ENCODE measurements at places on chromosomes 12 and 14.

- no peak for DNase-seq
These were observed 160.6 kb downstream of the ADGRD1 start for GRCh38 chr12:131114271-131114670.

DNA sequence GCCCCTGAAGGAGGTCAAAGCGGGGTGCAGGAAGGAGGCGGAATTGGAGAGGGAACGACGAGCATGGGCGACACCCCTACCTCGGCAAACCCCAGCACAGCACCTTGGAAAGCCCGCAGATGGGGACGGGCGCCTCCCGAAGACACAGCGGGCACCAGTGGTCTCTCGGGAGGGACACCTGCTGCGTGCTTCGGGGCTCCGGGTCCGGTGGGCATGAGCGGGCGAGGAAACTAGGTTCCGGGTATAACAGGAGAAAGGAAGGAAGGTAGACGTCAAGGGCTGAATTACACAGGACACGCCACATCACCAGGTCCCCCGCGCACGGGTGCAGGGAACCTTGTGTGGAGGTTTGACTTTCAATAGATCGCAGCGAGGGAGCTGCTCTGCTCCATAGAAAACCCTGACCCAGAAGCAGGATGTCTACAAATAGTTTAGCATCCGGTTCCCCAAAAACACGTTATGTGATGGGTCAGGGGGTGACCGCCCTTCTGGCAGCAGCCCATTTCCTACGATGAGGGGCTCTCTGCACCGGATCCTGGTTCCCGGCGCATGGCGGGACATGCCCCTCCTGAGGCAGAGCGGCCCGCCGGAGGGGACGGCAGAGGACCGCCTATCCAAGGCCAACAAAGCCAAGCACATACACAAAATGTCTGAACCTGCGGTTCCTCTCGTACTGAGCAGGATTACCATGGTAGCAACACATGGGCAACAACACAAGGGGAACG, 196.9 kb downstream of the ALG10 start:
- no peak for DNase-seq

DNA sequence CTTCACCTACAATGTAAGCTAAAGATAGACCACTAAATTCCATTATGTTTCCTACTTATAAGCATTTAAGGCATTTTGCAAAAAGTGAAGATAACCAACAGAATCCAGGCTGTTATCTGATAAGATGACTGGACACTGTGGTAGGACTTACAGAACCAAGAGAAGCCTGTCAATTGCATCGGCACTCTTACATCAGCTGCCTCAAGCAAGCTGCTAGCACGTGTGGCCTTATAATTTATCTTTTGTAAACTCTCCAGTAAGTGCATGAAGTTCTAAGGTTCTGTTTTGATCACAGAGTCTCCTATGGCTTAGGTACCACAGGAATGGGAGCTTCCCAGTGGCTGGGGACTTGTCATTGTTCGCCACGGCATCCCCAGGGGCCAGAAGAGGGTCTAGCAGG, 88.7 kb downstream of the TRAFD1 start:
- DNase-seq, result no peak

DNA sequence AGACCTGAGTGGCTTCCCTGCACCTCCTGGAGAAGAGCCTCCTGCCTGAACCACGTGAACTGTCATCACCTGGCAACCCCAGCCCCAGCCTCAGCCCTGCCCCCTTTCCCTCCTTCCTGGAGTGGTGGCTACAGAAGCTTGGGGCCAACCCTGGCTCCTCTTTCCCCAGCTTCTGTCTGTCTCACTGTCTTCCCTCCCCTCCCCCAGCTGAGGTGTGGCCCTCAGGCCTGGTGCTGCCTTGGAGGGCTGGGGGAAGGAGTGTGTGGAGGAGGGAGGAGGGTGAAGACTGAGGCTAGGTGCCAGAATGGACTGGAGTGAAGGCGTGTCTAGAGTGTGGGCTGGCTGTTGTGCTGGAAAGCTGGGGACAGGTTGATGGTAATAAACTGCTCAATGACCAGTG, 9.7 kb downstream of the NFATC4 start:
- DNase-seq, result no peak

- DNase-seq, result no peak
These were observed 76.6 kb downstream of the HSPB8 start for GRCh38 chr12:119255314-119255713.

DNA sequence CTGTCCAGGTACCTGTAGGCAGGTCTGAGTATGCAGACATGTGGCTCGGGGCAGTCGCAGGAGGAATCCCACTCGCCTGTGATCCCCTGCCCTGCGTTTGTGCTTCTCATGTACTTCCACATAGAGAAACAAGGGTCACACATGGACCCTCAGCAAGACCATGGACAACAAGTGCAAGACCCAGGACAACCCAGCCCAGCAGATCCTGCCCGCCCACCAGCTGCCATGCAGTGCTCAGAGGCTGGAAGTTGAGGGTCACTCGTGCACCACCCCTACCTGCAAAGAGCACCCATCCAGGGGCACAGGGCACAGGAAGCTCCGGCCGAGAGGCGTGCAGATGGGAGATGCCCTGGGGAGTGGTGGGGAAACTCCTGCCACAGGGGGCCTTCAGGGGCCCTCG, 67.5 kb upstream of the C14orf180 start:
- no peak for DNase-seq

DNA sequence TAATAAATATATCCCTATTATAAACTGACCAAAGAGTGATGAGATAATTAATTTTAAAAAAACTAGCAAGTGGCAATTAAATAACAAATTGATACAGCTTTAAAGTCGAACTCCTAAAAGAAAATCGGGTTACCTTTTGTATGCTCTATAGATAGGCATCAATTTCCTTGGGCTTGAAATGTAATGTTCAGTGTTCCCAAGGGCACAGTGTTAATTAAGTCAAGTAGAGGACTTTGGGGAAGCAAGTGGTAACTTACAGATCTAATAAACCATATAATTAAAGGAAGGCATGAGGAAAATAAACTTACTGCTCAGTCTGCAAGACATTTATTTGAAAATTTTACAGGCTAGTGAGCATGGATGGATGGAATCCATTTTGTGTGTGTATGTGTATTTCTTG, 220.9 kb downstream of the FSCB start:
- no peak for DNase-seq

DNA sequence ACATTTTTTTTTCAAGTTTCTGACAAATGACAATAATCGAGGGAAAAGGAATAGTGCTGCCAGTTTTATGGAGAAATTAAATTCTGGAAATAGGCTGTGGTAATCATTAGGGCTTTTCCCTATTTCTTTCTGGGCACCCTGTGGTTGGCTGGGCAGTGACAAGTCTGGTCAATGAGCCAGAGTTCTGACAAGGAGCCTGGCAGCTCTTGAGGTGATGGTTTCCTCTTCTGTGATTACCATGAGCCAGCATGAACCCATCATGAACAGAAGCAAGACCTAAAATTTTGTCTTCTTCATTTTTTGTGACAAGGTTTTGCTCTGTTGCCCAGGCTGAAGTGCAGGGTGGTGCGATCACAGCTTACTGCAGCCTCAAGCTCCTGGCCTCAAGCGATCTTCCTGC, 115.8 kb downstream of the TRAFD1 start:
- no peak for DNase-seq

GRCh38 chr14:58107947-58108552, 44.0 kb downstream of the ARMH4 start:
- peak; percentile 4 for DNase-seq

DNA sequence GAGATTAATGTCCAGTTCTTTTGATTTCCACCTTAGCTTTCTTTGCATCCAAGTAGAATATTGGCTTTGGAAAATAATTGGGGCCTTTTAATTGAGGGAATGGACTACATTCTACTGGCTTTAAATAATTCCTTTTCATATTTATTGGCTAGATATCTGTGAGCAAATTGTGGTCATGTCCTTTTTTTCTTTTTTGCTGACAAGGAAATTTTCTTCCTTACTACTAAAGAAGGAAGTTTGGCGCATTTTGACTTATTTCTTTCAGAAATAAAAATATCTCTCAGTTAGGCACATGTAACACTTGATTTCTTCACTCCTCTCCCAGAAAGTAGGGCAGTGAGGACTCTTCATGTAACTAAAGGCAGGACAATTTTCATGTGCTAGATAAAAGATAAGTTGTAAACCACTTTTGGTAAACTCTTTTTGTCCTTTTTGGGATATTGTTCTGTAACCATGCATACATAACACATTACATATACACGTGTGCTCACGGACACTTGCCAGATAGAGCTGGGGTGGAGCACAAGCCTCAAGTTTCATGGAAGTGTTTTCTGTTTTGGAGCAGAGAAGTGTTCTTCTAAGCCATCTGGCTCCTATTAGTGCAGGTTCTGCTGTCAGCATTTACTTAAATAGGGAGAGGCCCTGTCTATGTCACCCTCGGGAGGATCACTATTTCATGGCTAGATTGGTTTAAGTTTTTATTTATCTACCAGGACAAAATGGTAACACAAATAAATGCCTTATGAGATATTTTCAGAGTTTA, 85.1 kb upstream of the LRIG3 start:
- no peak for DNase-seq

DNA sequence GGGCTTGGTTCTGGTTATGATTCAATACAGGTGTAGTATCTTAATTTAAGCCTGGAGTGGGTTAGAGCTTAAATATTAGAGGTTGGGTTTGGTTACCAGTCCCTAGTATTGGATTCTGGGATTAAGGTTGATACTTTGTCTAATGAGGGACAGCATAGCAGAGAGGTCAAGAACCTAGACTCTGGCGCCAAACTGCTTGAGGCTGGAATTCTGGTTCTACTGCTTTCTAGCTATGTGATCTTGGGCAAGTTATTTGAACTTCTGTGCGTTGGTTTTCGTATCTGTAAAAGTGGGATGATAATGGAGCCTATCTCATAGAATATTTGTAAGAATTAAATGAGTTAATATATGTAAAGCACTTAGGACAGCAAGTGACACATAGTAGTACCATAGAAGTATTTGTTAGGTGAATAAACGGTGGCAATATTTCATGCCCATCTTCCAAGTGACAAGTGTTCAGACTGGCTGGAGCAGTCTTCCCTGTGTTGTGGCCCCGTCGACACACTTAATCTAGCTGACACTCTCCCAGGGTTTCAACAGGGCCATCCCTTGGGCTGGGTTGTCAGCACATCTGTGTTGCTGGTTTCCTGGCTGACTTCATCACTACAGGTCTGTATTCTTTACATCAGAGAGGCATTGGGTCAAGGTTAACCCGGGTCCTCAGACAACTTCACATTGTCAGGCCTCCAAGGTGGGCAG, 3.0 kb downstream of the ENDOU start:
- DNase-seq, result no peak

DNA sequence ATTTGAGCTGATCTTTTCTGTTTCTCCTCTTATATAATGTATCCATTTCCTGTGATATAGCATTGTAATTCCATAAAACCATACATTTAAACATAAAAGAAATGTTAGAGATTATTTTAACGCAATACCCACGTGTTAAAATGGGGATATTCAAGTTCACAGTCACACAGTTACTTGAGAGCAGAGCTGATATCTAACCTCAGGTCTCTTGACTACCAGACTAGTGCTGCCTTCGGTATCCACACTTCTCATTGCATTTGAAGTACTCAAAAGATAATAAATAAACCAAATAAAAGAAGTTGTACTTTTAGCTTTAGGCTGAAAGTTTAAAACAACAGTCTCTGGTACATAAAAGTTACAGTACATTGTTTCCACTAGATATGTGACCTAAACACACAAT, 2.9 kb downstream of the CLECL1 start:
- no peak for DNase-seq

DNA sequence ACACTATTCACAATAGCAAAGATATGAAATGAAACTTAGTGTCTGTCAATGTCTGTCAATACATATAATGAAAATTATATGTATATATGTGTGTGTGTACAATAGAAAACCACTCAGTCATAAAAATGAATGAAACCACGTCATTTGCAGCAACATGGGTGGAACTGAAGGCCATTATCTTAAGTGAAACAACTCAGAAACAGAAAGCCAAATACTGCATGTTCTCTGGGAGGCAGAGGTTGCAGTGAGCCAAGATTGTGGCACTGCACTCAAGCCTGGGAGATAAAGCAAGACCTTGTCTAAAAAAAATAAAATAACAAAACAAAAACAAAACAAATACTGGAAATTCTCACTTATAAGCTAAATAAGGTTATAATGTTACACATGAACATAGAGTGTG, 16.7 kb upstream of the E2F7 start:
- DNase-seq, result no peak

GRCh38 chr12:113071135-113072112, 14.9 kb downstream of the DTX1 start:
- DNase-seq, result no peak

GRCh38 chr14:76371066-76371465, 4.9 kb upstream of the ESRRB start:
- DNase-seq, result no peak

DNA sequence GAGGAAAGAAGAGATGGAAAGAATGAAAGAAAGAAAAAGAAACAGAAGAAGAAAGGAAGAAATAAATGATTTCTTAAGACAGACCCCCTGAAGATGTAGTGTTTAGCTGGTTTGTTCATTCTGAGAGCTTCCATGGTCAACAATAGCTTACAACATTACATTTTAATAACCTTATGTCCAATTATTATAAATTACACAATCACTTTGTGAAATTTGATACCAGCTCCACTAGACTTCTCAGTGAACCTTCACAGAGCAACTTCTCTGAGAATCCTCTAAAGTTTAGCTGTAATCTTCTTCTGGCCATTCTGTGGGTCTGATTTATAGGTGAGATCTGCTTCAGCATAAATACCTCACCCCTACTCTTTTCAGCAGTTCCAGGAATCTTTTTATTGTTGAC, 27.9 kb downstream of the SIX1 start:
- no peak for DNase-seq

DNA sequence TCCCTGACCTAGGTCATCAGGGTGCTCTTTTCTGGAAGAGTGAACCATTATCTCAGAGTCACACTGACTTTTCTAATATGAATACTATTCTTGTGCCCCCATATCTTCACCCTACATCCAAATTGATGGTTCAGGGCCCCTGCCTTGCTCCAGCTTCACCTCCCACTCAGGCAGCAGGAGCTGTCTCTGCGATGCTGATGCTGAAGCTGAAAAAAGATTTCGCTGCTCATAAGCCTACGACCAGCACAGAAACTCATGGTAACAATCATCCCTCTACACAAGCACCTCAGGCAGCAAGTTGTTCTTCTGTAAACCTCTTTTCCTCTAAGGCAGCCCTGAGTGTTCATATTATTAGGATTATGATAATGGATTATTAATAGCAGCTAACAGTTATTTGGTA, 3.2 kb downstream of the ARF3 start:
- no peak for DNase-seq

GRCh38 chr14:105369653-105370040, 28.7 kb upstream of the TEX22 start:
- no peak for DNase-seq

DNA sequence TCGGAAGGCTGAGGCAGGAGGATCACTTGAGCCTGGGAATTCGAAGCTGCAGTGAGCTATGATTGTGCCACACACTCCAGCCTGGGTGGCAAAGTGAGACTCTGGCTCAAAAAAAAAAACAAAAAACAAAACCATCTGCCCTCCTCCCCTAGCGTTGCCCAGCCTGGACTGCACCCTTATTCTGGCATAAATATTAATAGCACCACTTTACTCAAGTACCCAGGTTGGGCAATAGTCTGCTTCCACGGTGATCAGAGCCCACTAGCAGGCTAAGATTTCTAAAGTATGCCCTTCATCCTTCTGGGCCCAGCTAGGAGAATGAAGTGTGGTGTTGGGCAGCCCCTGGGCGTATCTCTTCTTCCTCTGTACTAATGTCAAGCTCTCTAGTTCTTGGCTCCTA, 33.3 kb downstream of the KCTD10 start:
- no peak for DNase-seq

GRCh38 chr12:124776125-124776513, 87.5 kb downstream of the SCARB1 start:
- DNase-seq, result no peak

GRCh38 chr12:97659117-97659880, 196.7 kb downstream of the RMST start:
- DNase-seq, result no peak

- no peak for DNase-seq
These were observed 160.3 kb upstream of the BMP4 start for GRCh38 chr14:54116972-54117371.

Data from activated CD4-positive, alpha-beta T cell treated with anti-CD3 and anti-CD28 coated beads for 4 hours (primary cell).